ENCODE measurements at places on chromosomes 5 and 9. TPM values are rescaled to one million over a fixed set of nuclear protein-coding genes. Genes with fewer than 3 reads are reported as not detected.

The RETREG1 gene
- total RNA-seq = 6.6 TPM

The ADAM19 gene
- total RNA-seq = 49.9 TPM

The SH3GL2 gene
- total RNA-seq = 0.50 TPM

The PCSK1 gene
- total RNA-seq = 0.89 TPM

The XPA gene
- total RNA-seq = 6.1 TPM

The SV2C gene
- not detected for total RNA-seq

The KCNIP1 gene
- total RNA-seq = not detected

The PCDHA10 gene
- total RNA-seq = 0.33 TPM

The CDKN2B gene
- 24.9 TPM for total RNA-seq

The SPATA31A3 gene
- total RNA-seq = not detected

The SLC34A1 gene
- not detected for total RNA-seq

The EDIL3 gene
- 4.8 TPM for total RNA-seq

The AGXT2 gene
- total RNA-seq = not detected

The CAMK4 gene
- 10.8 TPM for total RNA-seq

The FBN2 gene
- total RNA-seq = 95.7 TPM

The PCDHB10 gene
- total RNA-seq = 0.12 TPM

The NFIB gene
- 6.3 TPM for total RNA-seq

The PDE6A gene
- not detected for total RNA-seq

The SMC2 gene
- total RNA-seq = 52.1 TPM

The EMB gene
- total RNA-seq = 3.2 TPM

The TXNDC8 gene
- not detected for total RNA-seq

The AJM1 gene
- 1.4 TPM for total RNA-seq

The TAF11L10 gene
- not detected for total RNA-seq

The ANKRD34B gene
- total RNA-seq = not detected

The SMIM32 gene
- not detected for total RNA-seq

The RALGPS1 gene
- total RNA-seq = 5.0 TPM

The MOB3B gene
- total RNA-seq = 0.12 TPM

The CMBL gene
- total RNA-seq = 14.0 TPM

The SPATA9 gene
- total RNA-seq = 0.22 TPM

The OR2S2 gene
- total RNA-seq = 0.12 TPM

The TAF11L4 gene
- total RNA-seq = not detected

The FOXD4L5 gene
- not detected for total RNA-seq

The PCDHGB2 gene
- 1.2 TPM for total RNA-seq

The ITK gene
- total RNA-seq = not detected

The HMGCR gene
- total RNA-seq = 406 TPM

The ZFP2 gene
- 0.22 TPM for total RNA-seq

The FAM221B gene
- total RNA-seq = not detected

The SHISAL2B gene
- not detected for total RNA-seq

The FBLL1 gene
- total RNA-seq = 0.75 TPM

The DMRTA1 gene
- total RNA-seq = 1.5 TPM

The IFNA13 gene
- not detected for total RNA-seq
